ENCODE measurements at places on chromosomes 2 and 18.

- no peak for DNase-seq
Measured at GRCh38 chr2:224595518-224595917, 10.4 kb upstream of the CUL3 start.

- DNase-seq: no peak
Measured at GRCh38 chr2:217743966-217744761, 258.6 kb downstream of the TNS1 start.

DNA sequence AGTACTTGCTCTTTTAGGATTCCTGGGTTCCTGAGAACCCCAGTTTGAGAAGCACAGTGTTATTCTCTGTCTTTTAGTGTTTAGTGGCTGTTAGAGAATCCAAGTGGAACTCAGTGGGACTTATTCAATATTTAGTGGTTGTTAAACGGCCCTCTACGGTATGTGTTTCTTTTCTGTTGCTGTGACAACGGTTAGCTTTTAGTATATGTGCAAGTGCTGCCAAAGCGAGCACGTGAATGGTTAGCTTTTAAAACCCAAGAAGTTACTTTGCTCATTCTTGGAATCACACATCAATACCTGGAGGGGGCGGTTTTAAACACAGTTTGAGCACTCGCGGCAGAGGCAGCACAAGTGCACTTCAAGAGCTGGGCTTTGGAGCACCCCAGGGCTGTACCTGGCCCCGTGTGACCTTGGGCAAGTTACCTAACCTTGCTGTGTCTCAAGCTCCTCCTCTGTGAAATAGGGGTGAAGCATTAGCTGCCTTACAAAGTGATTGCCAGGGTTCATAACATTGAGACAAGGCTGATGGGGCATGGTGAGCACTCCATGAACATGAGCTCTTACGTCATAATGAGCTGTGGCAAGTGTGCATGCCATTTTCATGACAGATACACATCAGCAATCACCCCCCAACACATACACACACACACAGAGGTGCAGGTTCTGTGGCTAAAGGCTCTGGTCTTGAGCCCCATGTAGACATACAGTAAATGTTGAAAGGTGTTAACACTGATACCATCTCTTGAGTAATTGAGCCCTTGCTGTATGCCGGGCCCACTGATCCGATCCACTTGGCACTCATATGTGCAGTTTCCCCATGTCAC is 234.1 kb downstream of the ALPK2 start:
- no peak for DNase-seq

GRCh38 chr18:59950215-59950944 is 50.6 kb downstream of the PMAIP1 start:
- DNase-seq: no peak

- no peak for DNase-seq
Measured at GRCh38 chr2:196591004-196591403, 48.5 kb upstream of the CCDC150 start.

DNA sequence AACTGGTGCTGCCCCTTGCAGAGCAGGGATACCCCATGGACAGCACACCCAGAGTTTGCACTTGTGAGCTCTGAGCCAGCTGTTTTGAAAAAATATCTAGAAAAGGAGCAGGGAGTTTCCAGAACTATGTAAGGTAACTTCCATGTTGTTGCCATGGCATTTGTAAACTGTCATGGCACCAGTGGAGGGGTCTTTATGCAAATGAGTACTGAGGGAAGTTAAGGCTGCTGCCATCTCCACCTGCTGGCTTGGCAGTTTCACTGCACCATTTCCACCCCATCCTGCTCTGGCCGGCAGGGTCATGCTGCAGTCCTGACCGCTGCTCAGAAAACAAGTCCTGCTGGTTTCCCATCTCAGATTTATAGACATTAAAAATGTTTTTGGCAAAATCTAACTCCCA is 52.3 kb upstream of the SNTG2 start:
- DNase-seq: no peak

GRCh38 chr2:12610314-12610713 is 106.4 kb upstream of the TRIB2 start:
- no peak for DNase-seq

- no peak for DNase-seq
Measured at GRCh38 chr18:10444314-10445006, 10.0 kb upstream of the APCDD1 start.

DNA sequence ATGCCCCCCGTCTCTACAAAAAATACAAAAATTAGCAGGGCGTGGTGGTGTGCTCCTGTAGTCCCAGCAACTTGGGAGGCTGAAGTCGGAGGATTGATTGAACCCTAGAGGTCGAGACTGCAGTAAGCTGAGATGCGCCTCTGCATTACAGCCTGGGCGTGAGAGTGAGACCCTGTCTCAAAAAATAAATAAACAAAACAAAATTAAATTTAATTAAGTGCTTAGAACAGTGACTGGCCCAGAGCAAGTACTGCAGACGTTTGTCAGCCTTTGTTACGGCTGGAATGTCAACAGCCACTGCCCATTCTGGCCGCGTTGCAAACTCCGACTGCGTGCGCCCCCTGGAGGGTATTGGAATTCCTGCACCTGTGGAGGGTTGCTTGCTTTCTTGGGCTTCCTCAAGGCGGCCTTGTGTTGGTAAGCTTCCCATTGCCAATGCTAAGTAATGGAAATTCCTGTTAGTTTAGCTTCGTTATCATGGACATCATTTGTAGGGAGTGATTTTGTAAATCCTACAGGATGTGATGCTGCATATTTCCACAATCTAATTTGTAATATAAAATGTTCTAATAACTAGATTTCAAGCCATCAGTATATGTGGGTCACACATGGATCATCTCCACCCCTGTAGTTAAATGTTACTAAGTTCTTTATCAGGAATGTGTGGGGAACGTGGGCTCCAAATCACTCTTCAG is 15.9 kb upstream of the ATP6V1B1 start:
- peak; percentile 63 for DNase-seq

DNA sequence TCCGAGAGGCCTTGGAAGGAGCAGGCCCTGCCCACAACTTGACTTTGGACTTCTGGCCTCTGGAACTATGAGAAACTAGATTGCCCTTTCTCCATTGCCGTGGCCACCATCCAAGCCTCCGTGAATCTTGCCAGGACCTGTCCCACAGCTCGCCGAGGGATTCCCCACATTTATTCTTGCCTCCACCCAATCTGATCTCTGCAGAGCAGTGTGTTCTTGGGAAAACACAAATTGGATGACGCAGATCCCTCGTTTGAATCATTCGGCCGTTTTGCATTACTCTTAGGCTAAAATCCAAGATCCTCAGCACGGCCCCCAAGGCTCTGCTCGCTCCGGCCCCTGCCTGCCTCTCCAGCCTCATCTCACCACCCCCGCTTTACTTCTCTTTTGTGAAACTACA is 364.2 kb downstream of the ZNF516 start:
- DNase-seq: no peak

GRCh38 chr2:190974629-190975361 is 39.2 kb downstream of the STAT1 start:
- no peak for DNase-seq

Measured in stimulated activated CD4-positive, alpha-beta T cell treated with anti-CD3 and anti-CD28 coated beads, Interleukin-15, amount 100 ng/mL, for 1 hour (primary cell).